IMR-90 (cell line): ENCODE measurements at places on chromosomes 5 and 9.

- no peak for DNase-seq
Observed at GRCh38 chr5:90982576-90982975, 400.5 kb downstream of the ARRDC3 start.

DNA sequence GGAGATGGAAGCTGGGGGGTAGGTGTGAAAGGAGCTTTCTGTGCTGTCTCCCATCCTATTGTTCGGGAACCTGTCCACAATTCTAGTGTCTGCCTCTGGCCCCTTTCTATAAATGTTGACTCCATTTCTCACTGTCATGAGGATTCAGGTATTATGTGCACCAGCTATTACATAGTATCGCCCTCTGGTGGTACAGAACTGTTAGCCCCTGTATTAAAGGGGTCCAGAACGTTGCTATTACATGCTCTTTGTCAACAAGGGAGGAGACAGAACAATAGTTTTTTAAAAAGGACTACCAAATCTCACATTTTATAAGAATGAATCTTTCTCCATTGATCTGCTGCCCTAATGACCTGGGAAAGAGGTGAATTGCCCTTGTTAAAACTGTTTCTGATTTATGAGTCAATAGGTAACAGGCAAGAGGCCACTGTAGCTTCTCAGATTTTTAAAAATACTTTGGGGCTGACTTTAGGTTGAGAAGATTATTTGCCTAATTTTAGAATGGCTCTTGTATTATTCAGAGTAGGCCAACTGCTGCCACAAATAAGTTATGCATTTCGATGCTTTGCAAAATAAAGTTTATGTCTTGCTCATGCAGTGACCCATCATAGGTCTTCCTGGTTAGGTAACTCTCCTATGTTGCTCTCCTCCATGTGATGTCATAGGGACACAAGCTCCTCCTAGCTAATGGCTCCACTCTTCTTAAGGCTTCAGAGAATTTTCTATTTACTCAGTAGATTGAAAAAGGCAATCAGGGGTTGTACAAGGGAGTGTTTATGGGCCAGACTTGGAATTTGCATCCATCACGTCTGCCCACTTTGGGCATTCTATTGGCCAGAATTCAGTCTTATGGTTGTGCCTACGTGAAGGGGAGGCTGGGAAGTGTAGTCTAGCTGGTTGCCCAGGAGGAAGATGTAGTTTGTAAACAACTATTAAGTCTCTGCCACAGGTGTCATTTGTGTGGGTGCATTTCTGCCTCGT is 20.8 kb downstream of the DCANP1 start:
- DNase-seq = peak; percentile 61

DNA sequence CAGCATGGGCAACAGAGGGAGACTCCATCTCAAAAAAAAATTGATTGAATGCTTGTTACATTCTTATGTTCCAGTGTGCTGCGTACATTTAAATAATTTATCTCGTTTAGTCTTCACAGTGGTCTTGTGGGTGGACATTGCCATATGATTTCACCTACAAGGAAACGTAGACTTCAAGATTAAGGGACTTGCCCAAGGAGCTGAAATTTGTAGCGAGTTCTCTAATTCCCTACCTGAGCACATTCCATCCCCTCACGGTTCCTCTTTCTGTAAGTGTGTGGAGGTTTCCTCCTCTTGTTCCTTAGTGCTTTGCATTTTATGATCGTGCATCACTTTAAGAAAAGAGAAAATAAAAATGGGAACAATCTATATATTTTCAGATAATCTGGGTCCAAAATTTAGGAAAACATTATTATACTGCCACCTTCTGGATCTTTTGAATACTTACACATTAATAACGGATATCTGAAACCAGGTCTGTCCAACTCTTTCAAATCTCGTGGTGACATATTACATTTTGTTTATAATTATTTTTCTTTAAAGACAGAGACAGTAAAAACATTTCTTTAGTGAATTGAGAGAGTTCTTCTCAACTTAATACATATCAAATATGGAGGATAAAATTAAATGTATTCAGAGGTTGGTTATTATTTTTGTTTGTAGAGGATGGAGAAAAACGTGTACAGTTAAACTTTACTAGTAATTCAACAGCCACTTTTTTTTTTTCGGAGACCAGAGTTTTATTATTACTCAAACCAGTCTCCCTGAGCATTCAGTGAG is 29.9 kb upstream of the C7 start:
- peak; percentile 45 for DNase-seq

DNA sequence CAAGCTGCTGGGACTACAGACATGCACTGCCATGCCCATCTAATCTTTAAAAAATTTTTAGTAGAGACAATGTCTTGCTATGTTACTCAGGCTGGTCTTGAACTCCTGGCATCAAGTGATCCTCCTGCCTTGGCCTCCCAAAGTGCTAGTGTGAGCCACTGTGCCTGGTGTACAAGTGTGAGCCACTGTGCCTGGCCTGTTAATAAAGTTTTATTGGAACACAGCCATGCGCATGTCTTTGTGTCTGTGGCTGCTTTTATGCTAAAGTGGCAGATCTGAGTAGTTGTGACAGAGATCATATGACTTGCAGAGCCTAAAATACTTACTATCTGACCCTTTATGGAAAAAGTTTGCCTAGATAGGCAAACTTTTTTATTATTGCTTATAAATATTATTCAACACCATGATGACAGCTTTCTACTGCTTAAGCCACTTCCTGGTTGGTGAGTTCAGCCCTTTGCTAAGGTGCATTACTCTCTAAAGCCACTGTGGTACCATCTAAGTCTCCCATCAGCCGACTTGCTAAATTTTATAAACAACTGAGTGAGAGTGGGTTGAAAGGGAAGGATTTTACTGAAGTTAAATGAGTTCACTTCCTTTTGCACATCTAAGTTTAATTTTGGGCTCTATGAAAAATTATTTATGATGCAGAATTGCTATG is 133.5 kb downstream of the RASGRF2 start:
- DNase-seq = no peak

DNA sequence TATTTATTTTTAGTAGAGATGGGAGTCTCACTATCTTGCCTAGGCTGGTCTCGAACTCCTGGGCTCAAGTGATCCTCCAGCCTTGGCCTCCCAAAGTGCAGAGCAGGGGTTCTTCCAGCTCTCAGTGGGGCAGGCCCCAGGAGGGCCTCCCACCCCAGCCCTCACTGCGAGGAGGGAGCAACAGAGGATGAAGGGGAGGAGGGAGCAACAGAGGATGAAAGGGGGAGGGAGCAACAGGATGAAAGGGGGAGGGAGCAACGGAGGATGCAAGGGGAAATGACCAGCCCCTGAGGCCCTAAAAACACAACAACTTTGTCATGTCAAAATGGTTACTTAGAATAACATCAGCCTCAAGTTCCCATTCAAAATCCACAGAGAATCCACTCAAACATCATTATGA is 10.0 kb downstream of the TRIM14 start:
- no peak for DNase-seq

GRCh38 chr5:169003721-169004541 is 297.0 kb downstream of the SLIT3 start:
- DNase-seq = no peak

- peak; percentile 62 for DNase-seq
Observed at GRCh38 chr5:139574641-139575312, 13.6 kb downstream of the UBE2D2 start.

GRCh38 chr5:119393746-119394145 is 37.9 kb downstream of the TNFAIP8 start:
- peak; percentile 81 for DNase-seq

DNA sequence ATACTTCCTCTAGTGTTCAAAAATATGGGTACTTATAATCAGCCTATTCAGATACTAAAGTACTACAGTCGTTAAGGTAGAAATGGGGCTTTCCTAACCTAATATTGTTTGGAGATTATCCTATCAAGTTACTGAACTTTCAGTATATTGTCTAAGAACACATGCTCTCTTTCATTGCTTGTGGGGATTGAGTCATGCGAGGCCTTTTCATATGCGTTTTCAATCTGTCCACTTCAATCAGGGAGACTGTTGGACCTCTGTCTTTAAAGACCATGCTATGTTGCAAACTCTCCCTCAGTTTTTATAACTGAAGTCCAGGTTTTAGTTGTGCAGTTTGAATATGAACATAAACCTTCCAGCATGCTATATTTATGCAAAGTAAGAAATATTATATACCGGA is 15.0 kb downstream of the PRR16 start:
- peak; percentile 62 for DNase-seq

DNA sequence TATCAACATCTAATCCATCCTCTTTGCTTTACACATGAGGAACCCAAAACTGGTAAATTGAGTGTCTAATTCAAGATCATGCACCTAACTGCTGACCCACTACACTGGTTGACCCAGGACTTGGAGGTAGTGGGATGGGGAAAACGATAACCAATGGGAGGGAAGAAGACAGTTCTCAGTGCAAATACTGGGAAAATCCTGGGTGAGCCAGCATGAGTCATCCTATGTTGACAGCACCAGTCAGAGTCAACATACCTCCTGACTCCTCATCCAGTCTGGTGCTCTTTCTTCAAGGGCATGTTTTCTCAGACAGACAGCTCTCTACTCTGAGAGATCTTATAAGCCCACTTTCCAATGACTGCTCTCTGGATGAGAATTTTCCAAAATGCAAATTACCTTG is 232.8 kb upstream of the PTGER4 start:
- DNase-seq = peak; percentile 92

DNA sequence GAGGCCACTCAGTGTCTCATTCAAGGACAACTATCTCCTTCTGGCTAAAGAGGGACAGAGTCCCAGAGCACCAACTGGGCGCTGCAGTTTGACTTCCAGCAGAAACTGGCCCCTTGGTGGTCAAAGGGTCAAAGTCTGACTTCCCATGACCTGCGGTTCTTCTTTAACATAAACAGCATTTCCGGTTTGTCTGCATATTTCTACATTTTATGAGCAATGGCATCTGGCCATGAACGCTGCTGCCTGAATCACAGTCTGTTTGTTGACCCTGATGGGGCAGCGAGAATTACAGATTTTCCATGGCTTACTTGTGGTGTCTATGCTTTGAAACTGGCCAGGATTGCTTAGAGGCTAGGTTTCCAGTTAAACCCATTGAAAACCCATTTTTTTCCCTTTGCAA is 1.3 kb downstream of the TNFSF15 start:
- peak; percentile 84 for DNase-seq

GRCh38 chr5:78699552-78700153 is 51.1 kb upstream of the LHFPL2 start:
- DNase-seq = peak; percentile 97

- no peak for DNase-seq
Observed at GRCh38 chr9:10562581-10563343, 50.0 kb downstream of the PTPRD start.

DNA sequence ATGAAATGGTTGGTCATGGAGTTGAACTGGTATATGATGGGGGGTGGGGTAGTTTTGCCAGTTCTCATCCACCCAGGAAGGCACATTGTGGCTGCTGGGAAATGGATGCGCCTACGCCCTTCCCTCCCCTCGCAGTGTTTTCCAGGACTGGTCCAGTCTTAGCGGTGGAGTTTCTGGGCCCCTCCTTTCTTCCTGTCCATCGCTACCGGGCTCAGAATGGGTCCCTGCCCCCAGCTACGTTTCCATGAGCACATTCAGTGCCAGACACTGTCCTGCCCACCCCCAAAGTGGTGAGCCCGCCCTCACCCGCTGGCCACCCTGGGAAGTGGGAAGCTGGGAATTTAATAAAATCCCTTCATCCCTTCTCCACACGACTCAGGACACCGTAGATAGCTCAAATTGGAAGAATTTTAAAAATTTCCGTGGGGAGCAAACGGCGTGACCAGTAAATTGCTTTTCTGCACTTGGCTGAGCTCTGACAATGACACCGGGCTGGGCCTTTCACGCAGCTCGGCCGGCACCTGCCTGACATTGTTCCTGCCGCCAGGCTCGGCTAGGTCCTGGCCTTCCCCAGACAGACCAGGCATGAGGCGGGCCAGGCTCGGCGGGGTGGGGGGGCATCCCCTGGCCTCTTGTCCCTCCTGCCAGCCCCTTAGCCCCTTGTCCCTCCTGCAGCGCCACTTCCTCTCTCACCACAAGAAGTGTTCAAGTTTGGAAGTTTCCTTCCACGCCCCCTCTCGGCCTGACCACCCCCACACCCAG is 3.6 kb downstream of the FGF18 start:
- no peak for DNase-seq

DNA sequence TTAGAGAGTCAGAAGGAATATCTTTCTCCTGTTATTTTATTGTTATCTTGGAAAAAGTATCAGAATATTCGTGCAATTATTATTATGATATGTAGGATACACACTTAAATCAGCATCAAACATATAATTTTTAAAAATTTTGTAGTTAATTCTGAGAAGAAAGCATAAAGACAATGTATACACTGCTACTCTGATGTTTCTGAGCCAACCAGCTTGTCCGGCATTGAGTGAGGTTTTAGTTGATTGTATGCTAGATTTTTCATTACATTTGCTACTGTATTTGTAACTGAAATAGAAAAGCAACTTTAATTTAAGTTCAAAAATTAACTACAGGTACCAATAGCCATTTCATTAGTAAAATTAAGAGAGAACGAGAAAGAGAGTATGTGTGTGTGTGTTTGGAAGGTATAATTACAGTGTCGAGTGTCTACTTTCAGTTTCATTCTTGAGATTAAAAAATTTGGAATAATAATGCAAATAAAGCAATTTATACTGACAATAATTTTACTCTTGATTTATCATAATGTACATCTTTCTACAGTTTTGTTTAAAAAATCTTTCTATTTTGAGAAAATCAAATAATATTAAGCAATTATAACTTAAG is 160.4 kb upstream of the CDH12 start:
- no peak for DNase-seq

DNA sequence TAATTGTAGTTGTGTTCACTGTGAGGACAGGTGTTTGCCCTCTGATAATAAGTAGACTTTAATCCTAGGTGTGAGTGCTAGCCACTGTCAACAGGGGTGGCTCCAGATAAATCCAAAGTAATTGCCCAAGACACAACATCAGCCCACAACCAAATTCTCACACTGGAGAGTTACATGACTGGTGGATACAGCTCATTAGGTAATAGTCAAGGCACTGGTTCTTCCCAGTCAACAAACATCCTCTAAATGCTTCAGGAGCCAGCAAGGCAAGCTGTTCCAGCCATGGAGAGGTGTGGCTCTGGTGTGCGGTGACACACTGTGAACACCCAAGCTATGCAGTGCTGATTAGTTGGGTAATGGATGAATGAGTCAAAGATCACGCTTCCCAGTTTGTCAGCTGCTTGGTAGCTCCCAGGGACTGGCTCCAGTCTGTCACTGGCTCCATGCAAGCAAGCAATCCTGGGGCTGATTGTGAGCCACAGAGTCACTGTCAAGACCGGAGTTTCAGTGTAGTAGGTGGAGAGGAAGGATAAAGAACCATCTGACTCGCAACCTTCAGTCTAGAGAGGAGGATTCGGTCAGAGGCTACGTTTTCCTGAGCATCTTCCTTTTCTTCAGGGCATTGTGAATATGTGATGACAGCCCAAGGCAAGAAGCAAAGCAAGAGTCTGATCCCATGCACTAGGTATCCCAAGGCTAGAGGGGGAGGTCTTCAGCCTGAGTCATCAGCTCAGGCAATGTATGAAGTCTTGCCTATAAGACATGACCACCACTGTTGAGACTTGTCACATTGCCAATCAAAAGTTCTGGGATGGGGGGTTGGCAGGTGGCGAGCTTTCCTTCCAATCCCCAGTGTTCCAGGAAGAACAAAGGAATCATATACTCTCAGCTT is 63.1 kb downstream of the UGCG start:
- DNase-seq = peak; percentile 89
